Ascending aorta (tissue), 2 donors: ENCODE measurements at places on chromosomes 5 and 9. TPM values are rescaled to one million over a fixed set of nuclear protein-coding genes. Genes with fewer than 3 reads are reported as not detected.

FST gene
- total RNA-seq, result 0.21 TPM

GRCh38 chr5:64947031-64947430 is 178.3 kb downstream of the CWC27 start:
- no peak for DNase-seq

DNA sequence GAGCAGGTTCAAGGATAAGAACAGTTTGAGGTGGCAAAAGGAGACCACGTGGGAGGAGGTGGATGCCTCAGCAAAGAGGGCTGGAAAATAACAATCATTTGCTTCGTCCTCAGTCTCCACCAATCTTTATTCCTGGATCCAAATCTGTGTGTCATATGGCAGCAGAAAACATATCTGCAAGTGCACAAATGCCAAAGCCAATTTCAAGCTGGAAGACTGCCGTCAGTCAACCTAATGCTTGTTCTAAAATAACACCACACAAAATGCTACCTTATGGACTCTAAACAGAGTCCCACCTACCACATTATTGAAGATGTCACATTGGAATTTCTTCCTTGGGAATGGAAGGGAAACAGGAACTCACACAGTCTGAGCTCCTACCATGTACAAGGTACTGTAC is 129.1 kb downstream of the CDK5RAP2 start:
- DNase-seq, result no peak

GRCh38 chr9:34987160-34987901 is 2.2 kb upstream of the DNAJB5 start:
- DNase-seq, result no peak

PPP3R2 gene
- not detected for total RNA-seq

- DNase-seq, result no peak
These were observed 34.4 kb downstream of the ZNF366 start for GRCh38 chr5:72472666-72473422.

ANKRD34B gene
- total RNA-seq, result not detected

NCS1 gene
- total RNA-seq, result 34.7 TPM

CAMK2A gene
- not detected for total RNA-seq

- no peak for DNase-seq
These were observed 559.5 kb upstream of the WWC1 start for GRCh38 chr5:167731951-167732350.

- no peak for DNase-seq
These were observed 110.5 kb downstream of the JMY start for GRCh38 chr5:79346420-79346824.

PCDHB13 gene
- total RNA-seq, result 6.7 TPM

DNA sequence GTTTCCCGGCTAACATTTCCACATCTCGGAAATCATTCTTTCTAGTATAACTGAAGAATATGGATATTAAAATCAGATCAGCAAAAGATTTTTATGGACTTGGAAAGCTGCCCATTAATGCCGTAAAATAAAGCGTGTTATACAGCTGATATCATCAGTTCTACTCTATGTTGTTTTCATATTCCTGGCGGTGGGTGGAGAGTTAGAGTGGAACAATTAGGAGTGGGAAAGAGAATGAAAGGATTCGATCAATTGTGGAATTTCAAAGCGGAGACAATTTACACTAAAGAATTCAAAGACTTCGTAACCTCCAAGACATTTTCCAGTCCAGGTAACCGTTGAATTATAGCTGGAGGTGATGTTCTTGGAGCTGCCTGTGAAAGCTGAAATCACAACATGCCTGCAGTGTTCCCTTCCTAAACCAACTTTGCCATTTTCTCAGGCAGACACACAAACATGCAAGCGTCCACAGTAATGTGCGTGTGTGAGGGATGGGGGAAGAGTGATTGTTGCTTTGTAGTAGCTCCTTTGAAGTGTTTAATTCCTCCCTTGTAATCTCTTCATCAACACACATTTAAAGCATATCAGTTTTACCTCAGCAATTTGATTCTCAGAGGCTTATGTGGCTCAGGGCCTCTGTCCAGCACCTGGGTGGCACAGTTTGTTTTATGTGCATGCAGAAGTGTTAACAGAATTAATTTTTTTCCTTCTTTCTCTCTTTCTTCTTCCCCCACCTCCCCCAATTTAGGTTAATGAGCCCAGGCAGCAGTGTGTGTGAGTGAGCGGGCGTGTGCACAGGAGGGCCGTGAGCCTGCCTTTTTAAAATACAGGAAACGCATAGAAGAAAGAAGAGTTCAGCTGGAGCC is 544.1 kb downstream of the RAB3C start:
- DNase-seq, result no peak

IFNA2 gene
- total RNA-seq, result not detected
